Endothelial cell of umbilical vein (primary cell): ENCODE measurements at places on chromosomes 3 and 15.
A peak's percentile ranks its signal among the peaks of the same experiment; 100 is the strongest.

GRCh38 chr15:63075984-63076713 lies 33.6 kb downstream of the TPM1 start:
- DNase-seq: no peak

GRCh38 chr15:66865622-66866611 lies 163.9 kb downstream of the SMAD6 start:
- no peak for DNase-seq

DNA sequence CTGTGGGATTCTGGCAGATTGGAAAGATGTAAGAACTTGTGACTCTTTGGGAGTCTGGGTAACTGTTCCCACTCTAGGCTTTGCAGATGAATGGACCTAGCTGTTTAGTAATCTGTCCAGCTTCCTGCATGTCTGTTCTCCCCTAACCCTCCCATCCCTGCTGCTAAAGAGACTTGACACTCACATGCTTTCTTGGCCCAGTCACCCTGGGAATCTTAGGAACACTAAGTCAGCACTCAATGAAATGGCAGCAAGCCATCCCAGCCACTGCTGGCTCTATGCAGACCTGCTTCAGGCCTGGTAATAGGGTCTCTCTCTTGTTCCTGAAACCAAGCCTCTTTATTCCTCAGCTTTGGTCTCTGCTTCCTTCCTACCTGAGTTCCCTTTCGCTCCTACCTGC lies 63.7 kb upstream of the THSD4 start:
- DNase-seq: no peak

DNA sequence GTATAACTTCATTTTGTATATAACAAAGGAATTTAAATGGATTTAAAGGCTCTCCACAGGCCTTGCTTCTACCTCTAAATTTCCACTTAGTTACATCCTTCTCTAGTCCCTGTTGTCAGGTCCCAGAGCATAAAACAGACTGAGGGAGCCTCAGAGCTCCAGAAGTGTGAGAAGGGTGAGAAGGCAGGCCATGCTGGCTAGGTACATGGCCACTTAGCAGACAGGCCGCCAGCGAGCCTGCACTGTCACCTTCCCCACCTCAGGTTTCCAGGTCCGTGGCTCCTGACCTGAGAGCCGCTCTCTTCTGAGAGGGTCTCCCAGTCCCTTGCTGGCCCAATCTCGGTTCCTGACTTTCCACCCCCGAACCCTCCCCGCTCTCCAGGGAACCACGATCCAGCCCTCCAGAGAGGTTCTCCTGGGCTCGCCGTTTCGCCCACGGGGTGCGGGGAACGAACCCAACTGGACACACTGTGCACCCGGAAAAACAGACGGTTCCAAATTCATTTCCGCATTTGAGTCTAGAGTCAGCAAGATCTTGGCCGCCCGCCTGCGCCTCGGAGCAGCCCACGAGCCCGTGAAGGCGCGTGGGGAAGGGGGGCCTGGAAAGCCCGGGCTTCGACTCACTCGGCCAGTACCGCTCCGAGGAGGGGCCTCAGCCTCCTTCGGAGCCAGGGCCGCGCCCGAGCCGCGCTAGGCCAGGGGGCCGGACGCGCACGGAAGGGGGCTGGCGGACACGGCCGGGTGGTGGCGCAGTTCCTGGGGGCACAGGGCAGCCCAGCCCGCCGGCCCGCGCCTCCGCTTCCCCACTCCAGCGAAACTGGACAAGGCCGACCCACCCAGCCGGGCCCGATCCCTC lies 16.7 kb upstream of the SOX2 start:
- peak; percentile 66 for DNase-seq
